ENCODE measurements at places on chromosomes 2 and 18.

DNA sequence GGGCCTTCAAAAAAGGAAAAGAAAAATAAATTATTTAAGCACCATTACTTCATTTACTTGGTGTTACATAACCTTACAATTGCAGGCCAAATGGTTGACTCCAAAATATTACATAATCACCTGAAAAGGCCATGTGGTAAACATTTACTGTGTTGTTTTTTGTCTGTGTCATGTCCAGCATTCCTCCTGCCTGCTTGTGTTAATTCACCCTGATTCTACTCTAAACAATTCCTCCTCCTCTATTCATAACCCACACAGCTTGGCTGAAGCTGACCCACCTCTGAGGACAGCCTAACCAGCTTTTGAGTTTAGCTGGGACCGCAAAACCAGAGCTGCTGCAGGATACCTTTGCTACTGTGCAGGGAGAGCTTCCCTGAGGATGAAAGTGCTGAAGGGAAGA is 35.4 kb downstream of the TMX3 start:
- DNase-seq = no peak

DNA sequence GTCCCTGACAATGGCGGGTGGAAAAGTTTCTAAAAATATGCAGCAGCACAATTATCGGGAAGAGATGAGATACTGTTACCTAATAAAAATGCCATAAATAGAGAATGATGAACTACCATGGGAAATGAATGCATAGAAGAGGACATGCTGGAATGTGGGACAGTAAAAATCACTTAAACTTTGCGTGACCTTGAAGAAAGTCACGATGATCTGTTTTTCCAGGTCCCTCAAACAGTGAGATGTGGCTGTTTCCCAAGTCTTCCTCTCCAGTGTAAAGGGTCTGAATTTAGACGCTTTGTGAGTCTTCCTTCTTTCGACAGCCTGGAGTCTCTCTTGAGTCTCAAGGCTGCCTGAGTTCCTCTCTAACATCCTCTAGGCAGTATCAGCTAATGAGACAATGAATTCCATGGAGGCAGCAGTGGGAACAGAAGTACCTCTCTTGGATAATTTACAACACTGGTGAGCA is 1.4 kb downstream of the CLUL1 start:
- DNase-seq = no peak

DNA sequence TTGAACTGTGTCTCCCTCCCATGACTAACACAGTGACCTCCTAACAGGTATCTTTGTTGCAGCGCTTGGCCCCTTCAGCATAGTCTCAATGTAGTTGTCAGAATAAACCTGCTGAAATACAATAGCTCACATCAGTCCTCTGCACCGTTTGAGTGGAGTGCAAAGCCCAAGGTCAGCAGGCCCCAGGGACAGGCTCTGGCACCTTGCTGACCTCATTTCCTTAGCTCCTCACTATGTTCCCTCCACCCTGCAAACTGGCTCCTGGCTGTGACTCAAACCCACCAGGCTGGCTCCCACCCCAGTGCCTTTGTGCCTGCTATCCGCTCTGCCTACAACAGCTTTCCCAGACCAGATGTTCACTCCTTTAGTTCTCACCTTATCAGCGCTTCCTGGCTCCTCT is 146.7 kb downstream of the LRATD1 start:
- DNase-seq = no peak

DNA sequence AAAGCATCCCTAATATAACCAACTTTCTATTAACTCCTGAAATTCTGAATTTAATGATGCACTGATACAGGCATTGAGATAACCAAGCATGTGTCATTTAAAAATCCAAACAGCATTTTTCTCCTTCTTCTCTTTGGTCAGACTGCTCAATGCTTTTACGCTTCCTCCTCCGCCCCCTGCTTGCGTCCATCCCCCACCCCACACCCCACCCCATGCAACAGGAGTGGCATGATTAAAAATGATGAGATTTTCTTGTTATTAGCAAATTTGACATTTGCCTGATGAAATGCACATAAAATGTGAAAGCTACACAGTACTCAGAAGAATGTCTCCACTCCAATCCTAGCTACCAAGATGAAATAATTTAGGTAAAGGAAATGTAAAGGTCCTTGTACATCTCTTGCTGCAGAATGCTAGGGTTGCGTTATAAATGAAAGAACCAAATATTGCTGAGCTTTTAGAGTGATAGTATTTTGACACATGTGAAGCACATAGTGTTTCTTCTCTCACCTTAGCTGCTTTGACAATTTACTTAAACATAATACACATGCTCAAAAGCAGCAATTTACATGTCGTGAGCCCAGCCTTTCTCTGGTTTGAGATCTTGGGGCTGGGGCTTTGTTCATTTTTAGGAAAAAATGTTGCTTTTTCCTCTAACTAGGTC is 263.8 kb downstream of the MEIS1 start:
- DNase-seq = no peak

DNA sequence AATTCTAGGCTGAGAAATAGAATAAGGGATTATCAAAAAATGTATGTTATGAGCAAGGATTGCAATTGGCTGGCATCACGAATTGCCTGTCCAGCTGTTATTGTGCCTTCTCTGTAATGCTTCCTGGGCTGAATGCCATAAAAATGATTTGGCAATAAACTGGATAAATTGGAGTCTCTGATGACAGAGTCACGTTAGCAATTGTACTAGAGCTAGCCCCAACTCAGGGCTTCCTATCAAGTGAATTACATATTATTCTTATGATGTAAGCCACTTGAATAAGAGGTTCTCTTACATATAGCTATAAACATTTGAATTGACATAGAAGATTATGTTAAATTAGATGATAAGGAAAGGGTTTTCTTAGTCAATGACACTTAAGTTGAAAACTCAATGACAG is 607.5 kb upstream of the REG3G start:
- no peak for DNase-seq

- DNase-seq = no peak
Measured at GRCh38 chr2:22276696-22277095, 1108.3 kb upstream of the KLHL29 start.

DNA sequence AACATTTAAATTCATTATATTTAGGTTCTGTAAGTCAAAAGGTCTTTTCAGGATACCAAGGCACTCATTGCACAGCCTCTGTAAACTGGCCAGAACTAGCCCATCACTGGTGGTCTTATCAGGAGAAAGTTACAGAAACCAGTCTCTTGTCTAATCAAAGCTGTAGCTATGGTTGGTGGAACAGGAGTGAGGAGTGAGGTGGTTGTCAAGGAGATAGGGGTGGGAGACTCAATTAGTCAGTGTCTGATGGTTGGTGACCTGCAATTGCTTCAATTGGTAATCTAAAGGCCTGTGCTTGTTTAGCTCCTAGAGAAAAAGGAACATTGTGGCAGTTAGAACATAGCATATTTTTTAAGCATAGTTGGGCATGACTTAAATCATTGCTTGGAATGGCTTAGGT is 458.6 kb upstream of the CDH2 start:
- DNase-seq = no peak

- no peak for DNase-seq
Measured at GRCh38 chr2:201852462-201852861, 46.1 kb downstream of the CDK15 start.

Measured in omental fat pad (tissue), 4 donors.